ENCODE measurements at places on chromosomes 3 and 15.

DNA sequence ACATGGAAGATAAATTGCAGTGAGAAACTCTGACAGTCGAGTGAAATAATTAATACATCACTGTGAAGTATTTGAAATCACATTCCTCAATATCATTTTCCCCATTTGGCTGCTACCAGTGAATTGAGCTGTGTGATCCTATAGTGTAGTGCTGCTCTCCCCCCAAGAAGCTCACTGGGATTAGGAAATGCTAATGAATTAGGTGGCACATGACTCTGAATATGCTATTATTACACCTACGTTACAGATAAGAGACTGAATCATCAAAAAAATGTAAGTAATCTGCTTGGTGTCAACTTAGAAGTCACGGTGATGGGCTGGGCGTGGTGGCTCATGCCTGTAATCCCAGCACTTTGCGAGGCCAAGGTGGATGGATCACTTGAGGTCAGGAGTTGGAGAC is 34.7 kb upstream of the SYNM start:
- H3K4me1 ChIP-seq, result no peaks in the 10 kb centered on the region
- DNase-seq, result no peak
- no peaks in the 10 kb centered on the region for H3K36me3 ChIP-seq
- H3K27ac ChIP-seq, result no peak overlapping the region
- H3K4me3 ChIP-seq, result no peak overlapping the region

- no peak overlapping the region for H3K27ac ChIP-seq
- H3K36me3 ChIP-seq, result no peaks in the 10 kb centered on the region
- no peak overlapping the region for H3K4me3 ChIP-seq
Observed at GRCh38 chr3:157368171-157368570, 68.5 kb upstream of the PTX3 start.

GRCh38 chr3:9078561-9079240 is 115.4 kb upstream of the RAD18 start:
- no peaks in the 10 kb centered on the region for H3K4me1 ChIP-seq
- H3K27ac ChIP-seq, result no peak overlapping the region
- no peaks in the 10 kb centered on the region for H3K27me3 ChIP-seq
- no peak overlapping the region for H3K4me3 ChIP-seq

DNA sequence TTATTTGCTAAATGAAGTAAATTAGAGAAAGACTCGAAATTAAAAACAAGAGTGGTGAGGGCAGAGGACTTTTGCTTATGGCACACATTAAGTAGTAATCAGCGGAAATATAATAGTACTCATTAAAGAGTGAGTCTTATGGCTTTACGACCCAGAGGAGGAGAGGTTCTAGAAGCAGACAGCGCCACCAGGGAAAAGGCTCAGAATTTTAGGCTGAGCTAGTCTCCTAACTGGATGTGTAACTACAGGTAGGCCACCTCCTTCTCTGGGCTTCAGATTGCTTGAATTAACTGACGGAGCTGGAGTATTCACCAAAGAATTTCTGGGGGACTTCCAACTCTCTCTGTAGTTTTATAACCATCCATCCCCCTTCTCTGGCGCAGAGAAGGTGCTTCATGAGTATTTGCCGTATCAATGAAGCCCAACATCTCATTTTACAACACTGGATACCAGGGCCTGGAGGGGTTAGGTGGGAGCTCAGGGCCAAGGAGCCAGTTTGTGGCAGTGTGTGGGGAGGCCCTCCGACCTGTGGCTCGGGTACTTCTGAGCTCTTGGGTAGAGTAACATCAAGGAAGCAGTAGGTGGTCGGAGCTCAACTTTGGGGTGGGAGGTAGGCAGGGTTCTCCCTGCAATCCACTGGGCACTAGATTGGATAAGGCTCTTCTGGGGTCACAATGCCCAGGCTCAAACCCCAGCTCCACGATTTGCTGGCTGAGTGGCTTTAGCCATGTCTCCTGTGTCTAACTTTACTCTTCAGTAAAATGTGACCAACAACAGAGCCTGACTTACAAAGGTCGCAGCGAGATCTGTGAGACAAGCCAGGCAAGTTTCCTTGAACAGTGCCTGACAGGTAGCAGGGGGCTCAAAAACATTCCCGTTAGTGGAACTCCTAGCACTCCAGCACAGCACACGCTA is 1.1 kb downstream of the CHCHD4 start:
- no peaks in the 10 kb centered on the region for H3K27me3 ChIP-seq
- DNase-seq, result no peak
- peak overlapping the region; percentile 89 for H3K27ac ChIP-seq

- no peak overlapping the region for H3K27ac ChIP-seq
- DNase-seq, result no peak
- no peak overlapping the region for H3K4me3 ChIP-seq
- H3K27me3 ChIP-seq, result no peaks in the 10 kb centered on the region
- H3K36me3 ChIP-seq, result no peaks in the 10 kb centered on the region
Observed at GRCh38 chr15:39269821-39270220, 311.1 kb upstream of the THBS1 start.

DNA sequence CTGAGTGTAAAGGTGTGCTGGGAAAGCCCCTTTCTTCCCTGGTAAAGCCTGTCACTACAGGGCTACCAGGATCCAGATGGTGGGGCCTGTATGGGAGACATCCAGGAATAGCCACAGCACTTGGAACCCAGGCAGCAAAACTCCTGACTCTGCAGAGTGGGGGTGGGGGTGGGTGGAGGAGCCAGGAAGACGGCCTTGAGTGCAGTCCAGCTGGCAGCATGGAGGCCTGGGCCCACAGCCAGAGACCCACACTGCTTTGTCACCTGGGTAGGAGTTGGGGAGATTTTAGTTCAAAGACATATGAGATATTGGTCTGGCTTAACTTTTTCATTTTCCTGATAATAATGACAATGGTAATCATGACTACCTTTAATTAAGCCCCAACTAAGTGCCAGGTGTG is 116.7 kb upstream of the MRPS22 start:
- H3K27me3 ChIP-seq, result no peaks in the 10 kb centered on the region
- no peak overlapping the region for H3K4me3 ChIP-seq
- no peak for DNase-seq

DNA sequence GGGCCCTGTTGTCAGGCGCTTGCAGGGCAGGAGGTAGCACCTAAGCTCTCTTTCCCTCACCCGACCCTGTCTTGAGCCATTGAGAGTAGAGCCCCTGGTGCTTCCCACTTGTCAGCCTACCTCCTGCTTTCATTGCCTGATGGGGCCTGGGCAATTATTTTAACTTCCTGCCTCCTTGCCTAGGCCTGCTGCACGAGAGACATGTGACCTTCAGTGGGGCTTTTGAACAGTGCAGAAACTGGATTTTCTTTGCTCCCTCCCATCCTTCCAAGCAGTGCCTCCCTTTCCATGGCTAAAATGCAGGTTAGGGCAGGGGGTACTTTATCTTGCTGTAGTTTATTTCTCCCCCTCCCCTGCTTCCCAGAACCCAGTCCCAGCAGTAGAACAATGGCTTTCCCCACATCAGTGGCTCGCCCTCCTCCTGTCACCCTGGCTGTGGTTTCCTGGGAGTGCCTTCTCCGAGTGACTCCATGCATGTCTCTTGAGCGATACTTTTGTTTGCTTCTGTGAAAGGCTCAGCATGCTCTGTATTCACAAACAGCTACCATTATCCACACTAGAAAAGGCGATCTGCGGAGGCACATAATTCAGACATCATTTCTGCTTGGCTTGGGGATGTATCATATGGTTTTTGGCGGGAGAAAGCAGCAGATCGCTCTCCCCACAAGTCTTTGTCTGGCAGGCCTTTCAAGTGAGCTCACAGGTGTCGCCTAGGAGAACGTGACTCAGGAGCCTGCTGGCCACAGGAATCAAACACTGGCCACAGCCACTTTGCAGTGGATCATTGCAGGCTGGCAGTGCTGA is 24.1 kb downstream of the PDIA5 start:
- no peak overlapping the region for H3K4me3 ChIP-seq
- peaks cover 15% of the 10 kb centered on the region for H3K4me1 ChIP-seq
- DNase-seq, result no peak
- no peaks in the 10 kb centered on the region for H3K27me3 ChIP-seq

DNA sequence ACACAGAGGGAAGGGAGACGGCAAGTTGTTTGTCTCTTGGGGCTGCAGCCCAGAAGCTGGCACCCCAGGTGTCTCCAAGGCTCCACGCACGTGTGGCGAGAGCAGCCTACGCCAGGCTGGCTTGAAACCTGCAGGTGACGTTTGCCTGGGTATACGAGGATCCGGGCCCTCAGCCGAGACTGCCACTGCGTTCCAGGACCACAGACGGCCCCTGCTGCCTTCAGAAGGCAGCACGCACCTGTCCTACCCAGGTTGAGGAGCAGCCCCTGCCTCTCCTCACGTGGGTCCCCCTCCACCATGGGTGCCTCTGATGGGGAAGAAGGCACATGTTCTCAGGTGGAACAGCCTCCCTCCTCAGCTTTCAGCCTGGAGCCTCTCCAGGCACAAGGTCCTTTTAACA is 75.3 kb upstream of the PRR20G start:
- H3K4me3 ChIP-seq, result no peak overlapping the region
- no peak for DNase-seq
- no peaks in the 10 kb centered on the region for H3K4me1 ChIP-seq
- no peak overlapping the region for H3K27ac ChIP-seq
- H3K36me3 ChIP-seq, result no peaks in the 10 kb centered on the region

GRCh38 chr3:29275309-29275708 is 5.6 kb upstream of the RBMS3 start:
- H3K27me3 ChIP-seq, result no peaks in the 10 kb centered on the region
- no peaks in the 10 kb centered on the region for H3K4me1 ChIP-seq
- no peak overlapping the region for H3K4me3 ChIP-seq
- DNase-seq, result no peak
- H3K27ac ChIP-seq, result no peak overlapping the region

GRCh38 chr3:171225165-171225564 is 198.6 kb upstream of the SLC2A2 start:
- peaks cover 25% of the 10 kb centered on the region for H3K4me1 ChIP-seq
- no peak overlapping the region for H3K27ac ChIP-seq

- DNase-seq, result no peak
- no peak within 1 kb of the TSS for H3K27ac ChIP-seq
- no peak within 1 kb of the TSS for H3K4me3 ChIP-seq
- H3K36me3 ChIP-seq, result no peaks in the 10 kb centered on the region
- H3K4me1 ChIP-seq, result no peaks in the 10 kb centered on the region
Observed at GRCh38 chr15:101803209-101803608, at the start of gene OR4F6. OR4F6 (plus strand) TSS chr15:101803509; CDS start chr15:101805720, 2,211 bp downstream.

DNA sequence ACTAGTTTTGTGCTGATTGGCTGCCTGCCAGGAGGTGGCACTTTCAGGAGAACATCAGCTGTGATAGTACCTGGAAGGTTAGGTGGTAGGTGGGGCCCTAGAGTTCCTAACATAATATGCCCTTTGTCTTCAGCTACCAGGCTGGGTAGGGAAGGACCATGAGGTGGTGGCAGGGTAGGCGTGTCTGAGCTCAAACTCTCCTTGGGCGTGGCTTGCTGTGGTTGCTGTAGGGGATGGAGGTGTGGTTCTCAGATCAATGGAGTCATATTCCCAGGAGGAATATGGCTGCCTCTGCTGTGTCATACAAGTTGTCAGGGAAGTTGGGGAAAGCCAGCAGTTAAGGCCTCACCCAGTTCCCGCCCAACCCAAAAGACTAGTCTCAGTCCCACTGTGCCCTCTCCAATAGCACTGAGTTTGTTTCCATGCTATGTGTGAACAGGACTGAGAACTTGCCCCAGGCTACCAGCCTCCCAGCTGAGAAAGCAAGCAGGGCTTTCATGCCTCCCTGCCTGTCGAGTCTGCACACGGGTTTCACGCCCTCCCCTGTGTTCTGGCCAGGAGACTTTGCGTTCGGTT is 107.7 kb downstream of the CHCHD4 start:
- H3K27me3 ChIP-seq, result no peaks in the 10 kb centered on the region
- DNase-seq, result no peak
- no peaks in the 10 kb centered on the region for H3K4me1 ChIP-seq
- H3K4me3 ChIP-seq, result no peak overlapping the region
- H3K36me3 ChIP-seq, result no peaks in the 10 kb centered on the region

GRCh38 chr15:75368689-75369239 is 357 bp upstream of the MAN2C1 start:
- H3K27ac ChIP-seq, result peak overlapping the region; percentile 93
- peak overlapping the region; percentile 95 for H3K4me3 ChIP-seq
- no peak for DNase-seq
- H3K4me1 ChIP-seq, result peaks cover 25% of the 10 kb centered on the region
- no peaks in the 10 kb centered on the region for H3K27me3 ChIP-seq

DNA sequence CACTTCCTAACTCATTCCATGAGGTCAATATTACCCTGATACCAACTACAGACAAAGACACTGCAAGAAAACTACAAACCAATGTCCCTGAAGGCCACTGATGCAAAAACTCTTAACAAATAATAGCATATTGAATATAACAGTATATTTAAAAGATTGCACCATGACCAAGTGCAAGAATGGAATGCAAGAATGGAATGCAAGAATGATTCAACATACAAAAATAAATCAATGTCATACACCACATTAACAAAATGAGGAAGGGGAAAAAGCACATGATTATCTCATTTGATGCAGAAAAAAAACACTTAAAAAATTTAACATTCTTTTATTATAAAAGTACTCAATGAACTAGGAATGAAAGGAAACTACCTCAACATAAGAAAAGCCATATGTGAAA is 463.1 kb upstream of the NECTIN3 start:
- no peak overlapping the region for H3K27ac ChIP-seq
- no peaks in the 10 kb centered on the region for H3K36me3 ChIP-seq
- no peaks in the 10 kb centered on the region for H3K4me1 ChIP-seq
- H3K27me3 ChIP-seq, result no peaks in the 10 kb centered on the region
- H3K4me3 ChIP-seq, result no peak overlapping the region
- no peak for DNase-seq

DNA sequence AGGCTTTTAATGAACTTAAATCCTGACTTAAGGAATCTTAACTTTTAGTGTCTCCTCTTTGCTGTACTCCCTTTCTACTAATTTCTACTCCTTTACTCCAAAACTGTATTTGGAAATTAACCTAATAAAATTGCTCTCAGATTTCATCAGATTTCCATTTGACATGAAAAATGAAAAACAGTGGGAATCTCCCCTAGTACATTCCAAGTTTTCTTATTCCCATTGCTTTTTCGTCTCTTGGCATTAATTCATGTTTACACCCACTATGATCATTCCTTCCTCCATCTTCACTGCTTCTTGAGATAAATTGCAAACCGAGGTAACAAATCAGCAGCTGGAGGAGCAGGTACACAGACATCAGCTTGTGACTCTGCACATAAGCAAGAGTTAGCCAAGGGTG is 208.7 kb downstream of the VGLL3 start:
- no peak for DNase-seq
- H3K4me1 ChIP-seq, result no peaks in the 10 kb centered on the region
- no peaks in the 10 kb centered on the region for H3K27me3 ChIP-seq
- H3K36me3 ChIP-seq, result no peaks in the 10 kb centered on the region
- H3K4me3 ChIP-seq, result no peak overlapping the region
